ENCODE measurements at places on chromosomes 16 and 17.

DNA sequence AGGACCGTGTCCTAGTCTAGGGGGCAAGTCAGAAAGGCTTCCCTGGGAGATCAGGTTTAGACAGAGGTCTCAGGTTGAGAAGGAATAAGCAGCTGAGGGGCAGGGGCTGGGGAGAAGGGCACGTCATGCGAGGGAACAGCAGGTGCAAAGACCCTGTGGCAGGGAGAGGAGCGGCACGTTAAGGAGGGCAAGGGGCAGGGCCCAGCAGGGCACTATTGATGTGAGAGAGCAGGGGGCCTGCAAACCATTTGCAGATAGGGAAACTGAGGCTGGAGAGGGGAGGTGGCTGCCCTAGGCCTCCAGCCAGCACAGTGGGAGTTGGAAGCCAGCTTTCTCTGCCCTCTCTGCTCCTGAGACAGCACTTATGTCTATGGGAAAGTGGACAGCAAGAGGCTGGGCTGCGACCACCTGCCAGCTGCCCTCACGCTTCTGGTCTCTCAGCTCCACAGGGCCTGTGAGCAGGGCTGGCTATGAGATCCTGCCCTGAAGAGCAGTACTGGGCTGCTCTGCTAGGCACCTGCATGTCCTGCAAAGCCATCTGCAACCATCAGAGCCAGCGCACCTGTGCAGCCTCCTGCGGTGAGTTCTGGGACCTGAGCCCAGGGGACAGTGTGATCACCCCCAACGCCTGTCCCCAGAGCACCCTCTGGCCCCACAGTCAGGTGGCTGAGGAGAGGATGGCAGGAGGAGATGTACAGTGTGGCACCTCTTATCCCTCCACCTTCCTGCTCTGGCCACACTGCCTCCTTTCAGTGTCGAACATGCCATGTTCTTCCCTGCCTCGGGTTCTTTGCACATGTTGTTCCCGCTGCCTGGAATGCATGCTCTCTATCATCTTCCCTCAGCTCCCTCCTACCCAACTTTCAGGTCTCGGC, 61.5 kb downstream of the USP22 start:
- no peak for DNase-seq

DNA sequence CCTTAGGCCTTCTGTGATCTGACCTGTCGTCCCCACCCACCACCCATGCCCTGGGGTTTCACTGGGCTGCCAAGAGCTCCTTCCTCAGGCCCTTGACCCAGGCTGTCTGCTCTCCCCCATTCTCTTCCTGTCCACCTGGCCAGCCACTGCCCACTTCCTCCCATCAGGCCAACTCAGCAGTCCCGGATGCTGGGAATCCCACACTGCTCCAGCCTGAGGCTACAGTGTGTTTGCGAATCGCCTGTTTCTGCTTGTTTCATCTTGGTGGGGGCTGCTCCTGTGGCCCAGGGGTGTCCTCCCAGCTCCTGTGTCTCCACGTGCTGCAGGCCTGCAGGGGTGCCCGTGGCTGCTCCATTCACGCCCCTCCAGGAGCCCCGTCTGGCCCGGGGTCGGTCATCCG, 839 bp upstream of the METRN start:
- DNase-seq: no peak

DNA sequence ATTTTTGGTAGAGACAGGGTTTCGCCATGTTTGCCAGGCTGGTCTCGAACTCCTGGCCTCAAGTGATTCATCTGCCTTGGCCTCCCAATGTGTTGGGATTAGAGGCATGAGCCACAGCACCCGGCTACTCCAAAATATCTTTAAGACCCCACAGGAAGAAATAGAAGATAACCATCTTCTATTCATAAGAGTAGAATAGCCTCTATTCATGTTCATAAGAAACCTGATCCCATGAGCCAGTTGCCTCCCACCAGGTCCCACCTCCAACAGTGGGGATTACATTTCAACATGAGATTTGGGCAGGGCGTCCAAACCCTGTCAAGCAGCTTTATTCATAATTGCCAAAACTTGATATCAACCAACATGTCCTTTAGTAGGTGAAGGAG, 13.9 kb upstream of the TMC7 start:
- DNase-seq: no peak

DNA sequence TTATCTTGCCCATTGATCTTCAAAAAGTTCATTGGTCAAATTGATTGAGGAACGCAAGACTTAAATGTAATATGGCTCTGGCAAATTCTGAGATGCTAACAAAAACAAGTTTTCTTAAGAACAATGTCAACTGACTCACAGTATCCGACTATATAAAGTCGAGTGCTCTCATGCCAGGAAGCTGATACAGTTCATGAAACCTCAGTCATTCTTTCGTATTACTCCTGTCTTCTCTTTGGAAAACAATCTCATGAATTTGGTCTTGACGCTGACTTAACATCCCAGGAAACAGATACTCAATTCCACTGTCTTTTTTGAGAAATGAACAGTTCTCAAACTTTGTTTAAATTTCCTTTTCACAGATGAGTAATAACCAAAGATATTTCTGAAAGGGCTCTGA, 704.9 kb downstream of the MAF start:
- DNase-seq: no peak

DNA sequence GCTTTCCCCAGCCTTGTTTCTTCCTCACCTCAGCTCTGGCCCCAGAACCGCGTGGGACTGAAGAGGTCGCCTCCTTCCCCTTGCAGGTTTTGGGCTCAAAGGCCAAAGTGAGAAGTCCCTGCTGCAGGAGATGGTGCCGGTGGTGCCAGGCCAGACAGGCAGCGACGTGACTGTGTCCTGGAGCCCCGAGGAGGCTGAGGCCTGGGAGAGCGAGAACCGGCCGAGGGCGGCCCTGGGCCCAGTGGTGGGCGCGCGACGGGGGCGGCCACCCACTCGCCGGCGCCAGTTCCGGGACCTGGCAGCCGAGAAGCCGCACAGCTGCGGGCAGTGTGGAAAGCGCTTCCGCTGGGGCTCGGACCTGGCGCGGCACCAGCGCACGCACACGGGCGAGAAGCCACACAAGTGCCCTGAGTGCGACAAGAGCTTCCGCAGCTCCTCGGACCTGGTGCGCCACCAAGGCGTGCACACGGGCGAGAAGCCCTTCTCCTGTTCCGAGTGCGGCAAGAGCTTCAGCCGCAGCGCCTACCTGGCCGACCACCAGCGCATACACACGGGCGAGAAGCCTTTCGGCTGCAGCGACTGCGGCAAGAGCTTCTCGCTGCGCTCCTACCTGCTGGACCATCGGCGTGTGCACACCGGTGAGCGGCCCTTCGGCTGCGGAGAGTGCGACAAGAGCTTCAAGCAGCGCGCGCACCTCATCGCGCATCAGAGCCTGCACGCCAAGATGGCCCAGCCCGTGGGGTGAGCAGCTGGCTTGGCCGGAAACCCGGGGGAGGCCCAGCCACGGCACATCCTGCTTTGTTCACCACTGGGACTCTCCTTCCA, 6.0 kb downstream of the ZNF213 start:
- DNase-seq: no peak

DNA sequence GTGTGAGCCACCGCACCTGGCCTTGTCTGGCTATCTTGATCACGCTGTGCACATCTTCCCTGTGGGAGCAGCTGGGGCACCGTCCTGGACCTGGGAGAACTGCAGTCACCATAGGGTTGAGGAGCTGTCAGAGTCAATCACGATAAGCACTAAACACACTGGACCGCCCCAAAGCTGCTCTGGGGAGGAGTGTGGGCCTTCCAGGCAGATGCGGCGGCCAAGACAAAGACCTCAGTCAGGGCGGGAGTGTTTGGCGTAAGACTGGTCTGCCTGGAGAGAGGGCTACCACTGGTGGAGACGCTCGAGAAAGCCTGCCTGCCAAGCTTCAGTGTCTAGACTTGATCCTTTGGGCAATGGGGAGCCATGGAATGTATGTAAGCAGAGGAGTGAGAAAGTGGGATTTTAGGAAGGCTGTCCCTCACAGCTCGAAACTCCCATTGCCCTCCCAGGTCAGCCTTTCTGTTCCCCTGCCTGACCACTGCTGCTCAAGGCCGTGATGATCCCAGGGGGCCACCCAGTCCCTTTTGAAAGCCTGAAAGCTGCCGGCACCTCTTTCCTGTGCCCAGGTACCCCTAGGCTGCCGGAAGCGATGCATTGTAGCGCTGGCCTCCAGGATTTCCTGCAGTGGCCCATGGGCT, 29.3 kb upstream of the CIBAR2 start:
- DNase-seq: no peak

Measured in sciatic nerve (tissue), 2 donors.